ENCODE measurements at places on chromosomes 4 and X.

GRCh38 chr4:56222514-56222913, 164.8 kb downstream of the AASDH start:
- DNase-seq = peak; percentile 13

DNA sequence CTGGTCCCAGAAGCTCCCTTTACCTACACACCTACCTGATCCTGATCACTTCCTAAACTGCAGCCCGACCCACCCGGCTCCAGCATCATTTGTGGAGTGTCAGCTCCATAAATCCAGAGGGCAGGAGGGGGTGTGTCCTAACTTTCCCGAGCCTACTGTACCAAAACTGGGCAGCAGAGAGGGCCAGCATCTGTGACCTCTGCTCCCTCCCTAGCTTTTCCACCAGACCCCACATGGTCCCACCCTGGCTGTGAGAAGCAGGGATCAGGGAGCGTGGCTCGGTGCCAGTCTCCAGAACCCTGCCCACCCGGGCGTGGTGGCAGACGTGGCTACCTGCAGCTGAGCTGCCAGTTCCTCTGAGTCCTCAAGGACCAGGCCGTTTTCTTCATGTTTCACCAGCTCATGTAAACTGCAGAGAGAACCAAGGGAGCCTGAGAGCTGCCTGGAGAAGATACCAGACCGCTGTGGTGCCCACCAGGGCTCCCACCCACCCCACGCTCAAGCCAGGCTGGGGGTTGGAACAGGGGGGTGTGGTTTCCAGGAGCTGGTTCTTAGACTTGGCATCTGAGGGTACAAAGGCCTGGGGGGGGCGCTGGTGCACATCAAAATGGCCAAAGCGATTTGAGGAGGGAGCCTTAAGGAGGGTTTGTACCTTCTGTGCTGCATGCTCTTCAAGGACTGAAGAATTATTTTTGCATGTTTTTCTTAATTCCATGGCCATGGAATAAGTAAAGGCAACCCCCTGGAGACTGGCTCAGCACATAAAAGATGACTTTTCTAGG, 76.7 kb upstream of the DRD5 start:
- peak; percentile 16 for DNase-seq

DNA sequence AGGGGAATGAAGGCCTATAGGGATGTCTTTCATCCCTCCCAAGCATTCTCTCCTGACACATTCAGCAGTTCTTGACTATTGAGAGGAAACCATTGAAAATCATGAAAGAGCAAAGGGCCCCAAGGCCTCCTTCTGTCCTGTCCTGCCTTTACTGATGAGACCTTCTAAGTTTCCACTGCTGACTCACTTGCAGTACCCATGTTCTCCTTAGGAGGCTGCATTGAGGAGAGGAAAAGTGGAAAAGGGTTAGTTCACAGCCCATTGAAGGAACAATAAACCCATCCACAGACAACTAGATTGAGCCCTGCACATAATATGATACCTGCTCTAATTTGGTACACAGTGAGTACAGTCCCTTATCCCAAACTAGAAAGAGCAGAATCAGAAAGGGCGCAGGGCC, 115.1 kb upstream of the PNPLA4 start:
- peak; percentile 27 for DNase-seq

DNA sequence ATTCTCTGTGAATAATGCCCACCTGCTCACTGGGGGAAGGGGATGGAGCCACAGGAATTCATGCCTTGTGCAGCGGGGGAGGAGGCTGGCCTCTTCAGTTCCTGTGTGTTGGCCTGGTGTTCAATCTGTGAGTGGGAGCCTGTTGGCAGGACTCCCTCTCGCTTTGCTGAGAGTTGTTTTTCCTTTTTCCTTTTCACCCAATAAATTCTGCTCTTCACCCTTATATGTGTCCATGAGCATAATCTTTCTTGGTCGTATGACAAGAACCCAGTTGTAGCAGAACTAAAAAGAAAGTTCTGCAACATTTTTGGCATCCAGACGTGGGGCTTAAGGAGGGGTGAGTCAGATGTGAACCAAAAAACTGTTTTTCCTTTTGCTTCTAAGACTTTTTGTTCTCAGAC, 235.2 kb upstream of the HDX start:
- no peak for DNase-seq

- DNase-seq = no peak
These were observed 48.8 kb downstream of the RBPJ start for GRCh38 chr4:26369581-26369980.

DNA sequence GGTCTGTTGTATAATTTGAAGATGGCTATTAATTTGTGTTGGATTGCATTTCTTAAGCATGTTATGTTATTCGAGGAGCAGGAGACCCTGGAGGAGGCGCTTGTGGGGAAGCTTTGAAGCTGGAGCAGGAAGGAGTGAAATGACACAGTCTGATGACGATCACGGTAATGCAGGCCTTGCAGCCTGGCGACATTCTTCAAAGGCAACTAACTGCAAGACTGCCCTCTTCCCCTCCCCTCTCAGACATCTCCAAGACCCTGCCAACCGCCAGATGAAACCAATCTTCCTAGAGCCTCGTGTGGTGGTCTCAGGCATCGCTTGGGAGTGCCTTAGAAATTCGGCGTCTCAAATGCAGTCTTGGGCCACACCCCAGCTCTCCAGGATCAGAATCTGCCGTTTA, 16.1 kb downstream of the CLCN4 start:
- no peak for DNase-seq

DNA sequence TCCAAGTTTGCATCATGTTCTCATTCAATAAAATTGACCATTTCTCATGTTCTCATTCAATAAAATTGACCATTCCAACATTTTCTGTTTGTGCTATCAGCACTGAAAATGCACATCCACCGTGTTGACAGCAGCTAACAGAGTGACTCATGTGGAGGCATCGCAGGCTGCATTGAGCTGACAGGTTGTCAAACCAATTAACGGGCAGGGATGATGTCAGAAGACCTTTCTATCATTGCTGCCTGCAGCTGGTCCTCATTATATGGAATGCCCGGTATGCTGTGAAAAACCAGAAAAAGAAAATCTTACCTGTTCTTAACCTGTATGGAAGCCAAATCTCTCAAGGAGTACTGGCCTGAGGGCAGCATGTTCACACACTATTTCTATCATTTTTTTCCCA, 202.0 kb downstream of the SMIM20 start:
- DNase-seq = no peak

- peak; percentile 13 for DNase-seq
These were observed 112.0 kb upstream of the TTC29 start for GRCh38 chr4:147057611-147058190.

Data from MCF 10A (cell line).